ENCODE measurements at places on chromosomes 1 and 21. TPM values are rescaled to one million over a fixed set of nuclear protein-coding genes. Genes with fewer than 3 reads are reported as not detected.

GRCh38 chr1:60942291-60942690, 140.1 kb upstream of the NFIA start:
- DNase-seq: no peak

- no peak for DNase-seq
Measured at GRCh38 chr1:178973652-178974101, 52.0 kb upstream of the FAM20B start.

DNA sequence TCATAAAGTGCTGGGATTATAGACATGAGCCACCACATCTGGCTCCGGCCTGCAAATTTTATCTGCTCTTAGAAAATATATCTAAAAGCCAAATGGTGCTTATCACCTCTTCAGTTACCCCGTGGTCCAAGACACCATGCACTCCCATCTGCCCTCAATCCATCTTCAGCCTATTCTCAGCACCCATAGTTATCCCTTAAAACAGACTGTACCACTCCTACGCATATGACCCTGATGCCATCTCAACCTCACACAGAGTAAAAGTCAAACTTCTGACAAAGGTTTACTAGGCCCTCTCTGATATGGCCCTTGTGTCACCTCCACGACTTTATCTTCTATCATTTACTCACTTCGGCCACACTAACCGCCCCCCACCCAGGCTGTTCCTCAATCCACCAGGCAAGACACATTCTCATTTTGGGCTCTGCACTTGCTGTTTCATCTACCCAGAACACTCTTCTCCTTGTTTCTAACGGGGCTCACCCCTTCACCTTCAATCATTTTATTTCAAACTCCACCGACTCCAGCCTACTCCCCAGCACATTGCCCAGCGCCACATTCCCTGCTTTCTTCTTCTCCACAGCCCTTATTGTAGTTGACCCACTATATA, 33.0 kb downstream of the USP48 start:
- DNase-seq: no peak

GRCh38 chr1:160522136-160522535, 919 bp downstream of the SLAMF6 start:
- DNase-seq: no peak

- no peak for DNase-seq
Measured at GRCh38 chr1:163066686-163067085, 2.5 kb upstream of the RGS4 start.

DNA sequence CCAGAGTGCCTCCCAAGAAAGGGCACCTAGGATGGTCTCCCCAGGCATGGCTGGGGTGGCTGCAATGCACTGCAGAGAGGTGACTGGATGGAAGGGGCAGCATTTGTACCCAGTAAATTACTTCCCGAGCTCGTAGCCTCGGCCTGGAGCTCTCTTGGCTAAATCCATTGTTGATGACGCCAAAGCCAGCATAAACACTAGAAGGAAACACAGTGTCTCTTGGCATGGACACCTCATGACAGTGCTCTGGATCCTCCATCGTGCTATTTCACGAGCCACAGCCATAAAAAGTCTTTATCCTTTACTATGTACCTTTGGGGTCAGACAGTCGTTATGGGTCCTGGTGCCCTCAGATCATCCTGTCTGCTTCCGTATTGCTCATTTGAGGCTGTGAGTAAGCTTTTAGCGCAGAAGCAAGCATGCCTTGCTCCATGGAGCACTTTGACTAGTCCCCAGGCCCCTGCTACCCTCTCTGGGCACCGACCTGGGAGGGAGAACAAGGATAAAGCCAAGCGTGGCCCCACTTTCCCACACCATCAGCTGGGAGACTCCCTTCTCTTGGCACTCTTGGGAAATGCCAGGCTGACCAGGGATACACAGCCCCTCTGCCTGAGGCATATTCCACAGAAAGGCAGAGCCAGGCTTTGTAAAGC, 10.3 kb upstream of the PRELP start:
- no peak for DNase-seq

- DNase-seq: no peak
Measured at GRCh38 chr1:193940176-193940575, 753.8 kb upstream of the B3GALT2 start.

DNA sequence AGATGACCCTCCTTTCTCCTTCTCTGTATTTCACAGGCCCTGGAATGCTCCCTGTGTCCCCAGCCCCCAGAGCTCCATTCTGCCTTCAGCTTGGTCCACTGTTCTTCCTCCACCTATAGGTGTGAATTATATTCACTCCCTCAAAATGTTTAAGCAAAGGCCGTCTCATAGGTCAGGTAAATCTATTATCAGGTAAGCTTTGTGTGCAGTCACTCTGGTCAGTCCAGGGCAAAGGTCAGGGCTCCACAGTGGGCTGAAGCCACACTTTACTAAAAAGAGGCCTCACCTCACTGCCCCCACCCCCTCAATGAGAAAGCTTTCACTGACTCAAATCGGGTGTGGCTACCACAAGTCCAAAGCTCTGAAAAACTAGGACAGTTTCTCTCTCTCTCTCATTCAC, 65.9 kb downstream of the DNTTIP2 start:
- DNase-seq: no peak

GRCh38 chr21:41426676-41427404, 801 bp downstream of the MX1 start:
- no peak for DNase-seq

- DNase-seq: peak; percentile 58
Measured at GRCh38 chr1:207828485-207829158, 76.8 kb downstream of the CD46 start.

DNA sequence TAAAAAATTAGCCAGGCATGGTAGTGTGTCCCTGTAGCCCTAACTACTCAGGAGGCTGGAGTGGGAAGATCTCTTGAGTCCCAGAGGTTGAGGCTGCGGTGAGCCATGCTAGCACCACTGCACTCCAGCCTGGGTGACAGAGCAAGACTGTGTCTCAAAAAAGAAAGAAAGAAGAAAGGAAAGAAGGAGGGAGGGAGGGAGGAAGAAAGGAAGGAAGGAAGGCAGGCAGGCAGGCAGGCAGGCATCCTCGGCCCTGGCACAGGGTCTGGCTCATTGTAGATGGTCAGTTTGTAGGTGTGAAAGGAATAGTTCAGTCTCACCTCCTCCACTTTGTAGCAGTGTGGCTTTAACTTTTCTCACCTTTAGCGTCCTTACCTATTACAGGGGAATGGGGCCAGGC, 25.0 kb downstream of the NAV1 start:
- no peak for DNase-seq

GRCh38 chr1:54160351-54160750, 7.6 kb upstream of the CDCP2 start:
- DNase-seq: no peak

- no peak for DNase-seq
Measured at GRCh38 chr1:74822851-74823401, 90.0 kb downstream of the TYW3 start.

- DNase-seq: no peak
Measured at GRCh38 chr1:50994997-50995396, 25.0 kb downstream of the CDKN2C start.

DNA sequence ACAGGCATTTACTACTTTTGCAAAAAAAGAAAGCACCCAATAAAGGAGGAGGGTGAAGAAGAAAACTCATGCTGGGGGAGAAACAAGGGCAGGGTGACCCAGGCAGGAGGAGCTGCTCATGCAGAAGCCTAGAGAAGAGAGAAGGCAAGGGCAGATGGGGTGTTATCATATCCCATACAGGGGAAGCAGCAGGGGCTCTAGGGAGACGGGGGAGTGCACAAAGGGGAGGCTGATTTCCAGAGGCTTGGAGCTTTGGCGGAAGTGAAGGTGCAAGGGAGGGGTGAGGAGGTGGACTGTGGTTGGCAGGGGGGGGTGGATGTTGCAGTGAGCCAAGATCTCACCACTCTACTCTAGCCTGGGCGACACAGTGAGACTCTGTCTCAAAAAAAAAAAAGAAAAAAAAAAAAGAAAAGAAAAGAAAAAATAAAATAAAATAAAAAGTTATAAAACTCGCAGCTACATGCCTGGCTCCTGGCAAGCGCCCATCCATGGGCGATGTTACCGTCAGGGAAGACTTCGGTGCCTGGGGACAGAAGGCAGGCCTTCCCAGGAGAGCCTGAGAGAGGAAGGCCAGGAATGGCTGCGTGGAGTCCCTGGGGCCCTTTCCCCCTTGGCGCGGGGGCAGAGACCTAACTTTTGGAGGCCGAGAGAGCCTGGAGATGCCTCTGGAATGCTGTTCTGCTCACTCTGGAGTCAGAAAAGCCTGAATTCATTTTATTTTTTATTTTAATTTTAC, 3.3 kb upstream of the FCN3 start:
- no peak for DNase-seq

- no peak for DNase-seq
Measured at GRCh38 chr1:161954050-161954449, 69.6 kb downstream of the OLFML2B start.

DNA sequence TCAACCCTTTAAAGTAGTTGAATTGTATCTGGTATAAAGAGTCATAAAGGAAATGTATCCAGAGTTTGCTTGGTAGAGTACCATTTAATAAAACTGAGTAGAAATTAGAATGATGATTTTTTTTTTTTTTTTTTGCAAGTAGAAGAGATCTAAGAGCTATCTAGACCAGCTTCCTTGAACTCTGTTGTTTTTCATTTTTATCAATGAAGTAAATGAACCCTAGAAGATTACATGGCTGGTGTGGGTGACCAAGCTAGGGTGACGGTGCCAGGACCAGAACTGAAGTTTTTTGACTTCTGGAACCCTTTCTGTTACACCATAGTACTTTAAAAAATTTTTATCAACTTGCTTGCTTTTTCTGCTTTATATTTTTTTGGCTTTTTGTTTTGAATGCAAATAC, 36.9 kb downstream of the MACO1 start:
- DNase-seq: no peak

DNA sequence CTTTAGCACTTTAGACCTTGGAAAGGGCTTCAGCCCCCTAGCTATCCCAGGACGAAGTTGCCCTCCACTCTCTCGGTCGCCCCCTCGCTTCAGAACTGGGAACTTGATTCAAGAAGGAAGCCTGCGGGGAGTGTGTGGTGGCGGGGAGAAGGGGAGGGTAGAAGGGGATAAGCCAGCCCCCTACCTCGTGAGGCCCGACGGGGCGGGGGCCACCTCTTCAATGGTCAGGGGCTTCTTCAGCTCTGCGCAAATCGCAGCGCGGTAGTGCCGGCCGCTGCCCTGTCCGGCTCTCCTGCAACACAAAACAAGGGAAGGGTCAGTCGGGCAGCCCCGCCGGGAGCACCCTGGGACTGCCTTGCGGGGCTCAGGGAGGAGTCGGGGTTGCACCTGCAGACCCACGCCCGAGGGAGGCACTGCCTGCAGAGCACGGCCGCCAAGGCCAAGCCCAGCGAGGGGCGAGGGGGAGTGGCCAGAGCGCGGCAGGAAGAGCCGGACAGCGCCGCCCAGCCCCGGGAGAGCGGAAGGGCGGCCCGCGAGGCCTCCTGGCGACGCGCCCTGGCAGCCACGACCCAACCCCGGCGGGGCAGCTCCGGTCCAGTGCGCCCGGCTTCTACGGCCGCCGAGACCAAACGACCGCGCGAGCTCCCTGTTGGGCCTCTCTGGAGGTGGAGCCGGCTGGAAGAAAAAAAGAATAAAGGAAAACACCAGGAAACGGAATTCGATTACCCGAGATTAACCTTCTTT, 56.2 kb upstream of the RASAL2 start:
- DNase-seq: peak; percentile 84

- no peak for DNase-seq
Measured at GRCh38 chr1:212595229-212595628, 13.3 kb upstream of the ATF3 start.

DNA sequence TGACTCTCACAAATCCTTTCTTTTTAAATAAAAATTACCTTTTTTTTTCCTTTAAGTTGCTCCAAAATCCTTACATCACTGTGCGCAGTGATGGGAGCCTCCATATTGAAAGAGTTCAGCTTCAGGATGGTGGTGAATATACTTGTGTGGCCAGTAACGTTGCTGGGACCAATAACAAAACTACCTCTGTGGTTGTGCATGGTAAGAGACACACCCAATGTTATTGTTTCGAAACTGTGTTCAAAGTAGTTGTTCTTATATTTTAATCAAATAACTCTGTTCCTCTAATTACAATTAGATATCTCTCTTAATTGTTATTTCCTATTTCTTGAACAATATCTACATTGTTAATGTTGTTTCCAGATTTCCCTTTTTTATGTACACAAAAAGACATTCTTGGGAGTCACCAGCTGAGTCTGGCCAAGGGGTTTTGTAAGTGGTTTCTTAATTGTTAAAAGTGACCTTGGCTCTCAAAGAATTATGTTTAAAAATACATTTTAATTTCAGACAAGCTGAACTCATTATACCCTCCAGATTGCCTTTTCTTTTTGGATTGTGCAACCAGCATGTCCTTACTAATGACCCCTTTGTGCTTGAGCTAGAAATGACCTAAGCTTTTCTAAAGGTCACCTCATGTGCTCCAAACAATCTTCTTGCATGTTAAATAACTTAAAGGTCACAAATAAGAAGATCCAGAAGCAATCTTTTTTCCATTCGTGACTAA, 250.1 kb downstream of the HMCN1 start:
- no peak for DNase-seq

GRCh38 chr1:29125237-29125641, 1.5 kb upstream of the TMEM200B start:
- DNase-seq: no peak

DNA sequence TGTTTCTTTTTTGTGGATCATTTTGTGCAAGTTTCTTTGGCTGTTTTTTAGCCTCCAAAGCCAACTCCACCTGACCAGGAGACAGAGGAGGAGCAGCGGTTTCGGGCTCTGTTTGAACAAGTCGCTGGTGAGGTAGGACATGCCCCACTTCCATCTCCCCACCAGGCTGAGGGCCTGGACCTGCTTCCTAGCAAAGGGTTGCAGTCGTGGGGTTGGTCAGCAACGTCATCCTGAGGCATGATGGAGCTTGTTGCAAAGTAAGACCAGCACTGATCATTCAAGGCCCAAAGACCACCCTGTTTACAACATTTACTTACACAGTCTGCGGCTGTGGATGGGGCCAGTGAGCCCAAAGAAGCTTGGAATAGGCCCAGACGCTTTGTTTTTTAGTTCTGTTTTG, 40.3 kb downstream of the CAPN9 start:
- no peak for DNase-seq

- no peak for DNase-seq
Measured at GRCh38 chr1:215484171-215484939, 82.7 kb upstream of the KCTD3 start.

- no peak for DNase-seq
Measured at GRCh38 chr1:178649582-178650350, 75.3 kb upstream of the RALGPS2 start.

- no peak for DNase-seq
Measured at GRCh38 chr1:59198564-59198963, 98.3 kb upstream of the FGGY start.

- no peak for DNase-seq
Measured at GRCh38 chr1:3828391-3828790, 28.6 kb downstream of the CEP104 start.

- no peak for DNase-seq
Measured at GRCh38 chr1:20928146-20928545, 141.0 kb upstream of the HP1BP3 start.

The CACNA1S gene
- total RNA-seq: not detected

The LRRC71 gene
- total RNA-seq: not detected

The SH2D2A gene
- total RNA-seq: not detected

The APH1A gene
- 104 TPM for total RNA-seq

The OR2M3 gene
- under 0.01 TPM for total RNA-seq

The USP21 gene
- 26.9 TPM for total RNA-seq

The GREM2 gene
- 1.0 TPM for total RNA-seq

The OR6N1 gene
- total RNA-seq: not detected

The ENAH gene
- total RNA-seq: 48.2 TPM

The HSPA6 gene
- 17.1 TPM for total RNA-seq

The IFNLR1 gene
- total RNA-seq: under 0.01 TPM

The FCN3 gene
- 10.5 TPM for total RNA-seq

The XCL2 gene
- total RNA-seq: not detected

The AKNAD1 gene
- total RNA-seq: 2.3 TPM

The COPA gene
- total RNA-seq: 170 TPM

The TMEM69 gene
- 20.6 TPM for total RNA-seq

All from breast epithelium (tissue), 4 donors.